Activated CD4-positive, CD25-positive, alpha-beta regulatory T cell (primary cell): ENCODE measurements at places on chromosomes 5 and 9.

DNA sequence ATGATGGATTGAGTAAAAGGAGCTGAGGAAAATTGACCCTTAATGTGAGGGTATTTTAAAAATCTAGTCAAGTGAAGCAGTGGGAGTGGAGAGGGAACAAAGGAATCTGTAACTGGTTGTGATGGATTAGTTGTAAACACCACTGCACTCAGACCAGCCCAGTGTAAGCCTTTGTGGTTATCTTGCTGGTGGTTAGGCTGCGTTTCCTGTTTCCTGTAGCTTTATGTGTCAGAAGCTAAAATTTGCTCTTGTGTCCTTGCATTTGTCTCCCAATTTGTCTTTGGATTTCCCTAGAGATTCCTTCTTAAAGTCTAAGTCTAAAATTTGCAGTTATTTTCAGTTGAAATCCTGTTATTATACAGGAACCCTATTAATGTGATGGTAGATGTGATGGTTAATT, 6.3 kb downstream of the IFNA21 start:
- DNase-seq = no peak

DNA sequence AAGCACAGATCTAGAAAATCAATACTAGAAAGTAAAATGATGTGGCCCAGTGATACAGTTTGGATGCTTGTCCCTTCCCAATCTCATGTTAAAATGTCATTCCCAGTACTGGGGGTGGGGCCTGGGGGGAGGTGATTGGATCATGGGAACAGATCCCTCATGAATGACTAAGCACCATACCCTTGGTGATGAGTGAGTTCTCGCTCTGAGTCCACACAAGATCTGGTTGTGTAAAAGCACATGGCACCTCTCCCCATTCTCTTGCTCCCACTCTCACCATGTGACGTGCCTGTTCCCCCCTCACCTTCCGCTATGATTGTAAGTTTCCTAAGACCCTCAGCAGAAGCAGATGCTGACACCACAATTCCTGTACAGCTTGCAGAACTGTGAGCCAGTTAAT, 234.2 kb upstream of the CDH6 start:
- DNase-seq = no peak

GRCh38 chr5:104564530-104564929, 1001.9 kb upstream of the NUDT12 start:
- DNase-seq = no peak

DNA sequence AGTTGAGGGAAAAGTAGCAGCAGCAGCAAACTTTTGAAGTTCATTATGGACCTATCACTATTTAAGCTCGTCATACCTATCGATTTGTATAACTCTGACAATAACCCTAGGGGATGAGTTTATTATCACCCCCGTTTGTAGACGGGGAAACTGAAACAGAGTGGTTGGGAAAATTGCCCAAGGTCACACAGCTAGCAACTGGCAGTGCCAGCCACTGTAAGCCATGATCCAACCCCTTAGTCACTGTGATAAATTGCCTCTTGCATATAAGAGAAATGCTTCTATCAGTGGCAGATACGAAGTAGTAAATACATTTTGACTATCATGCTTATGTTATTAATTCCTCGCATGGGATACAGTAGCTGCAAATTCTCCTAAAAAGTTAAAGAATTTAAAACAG, 73.3 kb upstream of the ATP10B start:
- DNase-seq = no peak

- no peak for DNase-seq
These were observed 324.6 kb downstream of the CAAP1 start for GRCh38 chr9:26567976-26568375.

GRCh38 chr5:73143716-73144115, 23.3 kb downstream of the TMEM171 start:
- no peak for DNase-seq

DNA sequence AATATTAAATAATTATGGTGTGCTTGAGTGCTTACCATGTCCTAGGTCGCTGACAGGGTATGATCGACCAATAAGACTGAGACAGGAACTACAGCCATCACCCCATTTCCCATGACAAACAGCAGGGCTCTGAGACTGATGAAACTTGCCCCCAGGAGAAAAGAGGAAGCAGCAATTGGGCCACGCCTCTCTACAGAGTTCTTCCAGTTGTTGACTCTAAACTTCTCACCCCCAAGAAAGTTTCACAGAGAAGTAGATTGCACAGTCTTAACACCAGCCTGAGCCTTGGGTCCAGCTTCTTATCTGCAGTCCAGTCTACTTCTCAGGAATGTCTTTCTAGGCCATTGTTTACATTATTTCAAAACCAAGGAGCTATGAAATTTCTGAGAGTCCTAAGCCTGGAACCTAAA, 182.2 kb upstream of the ANKRD55 start:
- no peak for DNase-seq

- DNase-seq = no peak
These were observed 11.3 kb downstream of the MSX2 start for GRCh38 chr5:174735498-174736330.

DNA sequence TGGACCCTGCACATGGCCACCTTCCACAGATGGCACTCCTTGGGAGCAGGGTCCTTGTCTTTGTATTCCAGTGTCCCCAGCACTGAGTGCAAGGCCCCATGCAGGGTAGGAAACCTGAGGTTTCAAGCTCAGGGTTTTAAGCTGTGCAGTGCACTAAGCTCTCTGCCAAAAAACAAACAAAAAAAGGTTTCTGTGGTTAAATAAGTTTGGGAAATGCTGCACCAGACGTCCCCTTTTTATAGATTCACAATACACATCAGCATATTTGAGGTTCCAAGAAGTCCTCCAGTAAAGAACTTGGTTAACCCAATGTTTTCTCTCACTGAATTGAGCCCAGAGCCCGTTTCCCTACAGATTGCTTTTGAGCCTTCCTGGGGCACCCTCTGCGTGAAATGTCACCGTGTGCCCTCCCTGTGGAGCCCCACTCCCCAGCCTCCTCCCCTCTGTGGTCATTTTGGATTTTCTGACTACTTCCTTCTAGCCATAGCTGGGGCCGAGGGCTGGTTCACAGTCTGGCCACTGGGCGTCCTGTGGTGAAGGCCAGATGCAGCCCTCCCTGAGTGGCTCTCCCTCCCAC, 17.1 kb downstream of the DELE1 start:
- no peak for DNase-seq

DNA sequence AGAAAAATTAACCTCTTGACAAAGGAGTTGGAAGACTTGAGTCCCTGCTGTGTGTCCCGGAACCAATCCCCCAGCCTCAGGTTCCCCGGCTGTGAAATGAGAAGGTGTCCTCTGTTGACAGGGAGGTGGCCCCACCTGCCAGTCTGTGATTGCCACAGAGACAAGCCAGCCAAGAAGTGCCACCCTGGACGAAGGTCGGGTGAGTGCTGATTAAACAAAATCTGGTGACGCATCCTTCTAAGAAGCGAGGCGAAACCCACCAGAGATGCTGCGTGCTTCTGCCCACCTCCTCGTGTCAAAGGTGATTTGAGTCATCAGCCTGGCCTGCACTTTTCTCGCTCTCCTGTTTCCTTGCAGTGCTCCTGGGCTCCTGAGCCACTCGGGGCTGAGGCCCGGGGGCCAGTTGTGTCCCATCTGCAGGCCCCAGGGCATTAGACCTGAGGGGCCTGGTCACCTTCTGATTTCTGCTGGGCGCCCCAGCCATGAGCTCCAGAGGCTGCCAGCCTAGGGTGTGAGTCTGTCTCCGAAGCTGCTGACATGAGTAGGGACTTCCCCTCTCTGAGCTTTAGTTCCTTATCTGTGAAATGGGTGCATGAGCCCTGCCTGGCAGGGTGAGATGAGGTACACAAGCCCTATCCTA, 28.7 kb downstream of the NEK6 start:
- DNase-seq = peak; percentile 18

- no peak for DNase-seq
These were observed 2031.7 kb downstream of the EFNA5 start for GRCh38 chr5:105639068-105639467.

DNA sequence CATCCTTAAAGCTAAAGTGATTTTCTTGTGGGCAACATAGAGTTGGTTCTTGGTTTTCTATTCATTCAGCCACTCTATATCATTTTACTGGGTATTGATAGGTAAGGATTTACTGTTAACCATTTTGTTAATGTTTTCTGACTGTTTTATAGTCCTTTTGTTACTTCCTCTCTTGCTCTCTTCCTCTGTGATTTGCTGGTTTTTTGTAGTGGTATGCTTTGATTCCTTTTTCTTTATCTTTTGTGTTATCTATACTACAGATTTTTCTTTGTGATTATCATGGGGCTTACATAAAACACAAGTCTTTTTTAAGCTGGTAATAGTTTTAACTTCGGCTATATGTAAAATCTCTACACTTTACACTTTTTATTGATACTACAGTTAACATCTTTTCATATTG, 43.3 kb downstream of the CREBRF start:
- no peak for DNase-seq

GRCh38 chr9:24298912-24299311, 246.8 kb downstream of the IZUMO3 start:
- DNase-seq = no peak

DNA sequence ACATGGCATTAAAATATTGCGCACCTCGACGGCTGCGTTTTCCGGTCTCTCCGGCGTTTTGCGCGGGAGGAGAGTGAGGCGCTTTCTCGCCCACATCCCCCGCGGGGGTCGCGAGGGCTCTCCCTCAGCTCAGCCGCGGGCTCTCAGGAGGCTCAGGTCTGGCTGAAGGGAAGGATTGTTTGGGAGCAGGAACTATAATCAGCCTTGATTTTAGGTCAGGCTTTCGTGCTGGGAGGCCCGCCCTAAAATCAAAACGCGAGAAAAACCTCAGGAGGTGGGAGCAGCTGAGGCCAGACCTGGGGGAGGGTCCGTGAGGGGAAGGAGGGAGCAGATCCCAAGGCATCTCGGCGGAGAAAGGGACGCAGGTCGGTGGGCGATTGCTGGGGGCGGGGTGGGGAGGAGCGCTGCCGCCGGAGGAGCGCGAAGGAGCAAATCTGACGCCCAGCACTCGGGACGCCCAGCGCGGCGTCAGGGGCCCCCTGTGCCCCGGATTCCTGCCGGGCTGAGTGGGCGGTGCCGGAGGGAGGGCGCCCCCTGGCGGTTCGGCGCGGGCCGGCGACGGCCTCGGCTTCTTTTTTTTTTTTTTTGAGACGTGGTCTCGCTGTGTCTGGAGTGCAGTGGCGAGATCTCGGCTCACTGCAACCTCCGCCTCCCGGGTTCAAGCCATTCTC, 18.7 kb upstream of the RNF130 start:
- peak; percentile 60 for DNase-seq

GRCh38 chr9:93303258-93303771, 119.4 kb downstream of the WNK2 start:
- no peak for DNase-seq

DNA sequence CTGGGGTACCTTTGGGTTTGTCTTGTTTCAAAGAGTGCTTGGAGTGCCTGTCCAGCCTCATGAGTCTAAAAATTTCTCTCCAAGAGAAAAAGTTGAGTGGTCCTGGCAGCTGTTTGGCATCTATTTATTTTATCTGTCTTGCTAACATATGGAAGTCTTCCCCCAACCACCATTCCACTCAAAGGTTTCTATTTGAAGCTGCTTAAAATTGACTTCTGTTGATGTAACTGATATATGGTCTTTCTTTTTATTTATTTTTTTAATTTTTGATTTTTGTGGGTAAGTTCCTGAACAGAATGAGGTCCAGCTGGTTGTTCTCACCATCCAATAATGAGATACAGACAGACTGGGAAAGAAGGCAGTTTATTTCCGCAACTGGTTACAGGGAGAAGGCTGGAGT, 178.7 kb upstream of the SGCD start:
- DNase-seq = no peak

DNA sequence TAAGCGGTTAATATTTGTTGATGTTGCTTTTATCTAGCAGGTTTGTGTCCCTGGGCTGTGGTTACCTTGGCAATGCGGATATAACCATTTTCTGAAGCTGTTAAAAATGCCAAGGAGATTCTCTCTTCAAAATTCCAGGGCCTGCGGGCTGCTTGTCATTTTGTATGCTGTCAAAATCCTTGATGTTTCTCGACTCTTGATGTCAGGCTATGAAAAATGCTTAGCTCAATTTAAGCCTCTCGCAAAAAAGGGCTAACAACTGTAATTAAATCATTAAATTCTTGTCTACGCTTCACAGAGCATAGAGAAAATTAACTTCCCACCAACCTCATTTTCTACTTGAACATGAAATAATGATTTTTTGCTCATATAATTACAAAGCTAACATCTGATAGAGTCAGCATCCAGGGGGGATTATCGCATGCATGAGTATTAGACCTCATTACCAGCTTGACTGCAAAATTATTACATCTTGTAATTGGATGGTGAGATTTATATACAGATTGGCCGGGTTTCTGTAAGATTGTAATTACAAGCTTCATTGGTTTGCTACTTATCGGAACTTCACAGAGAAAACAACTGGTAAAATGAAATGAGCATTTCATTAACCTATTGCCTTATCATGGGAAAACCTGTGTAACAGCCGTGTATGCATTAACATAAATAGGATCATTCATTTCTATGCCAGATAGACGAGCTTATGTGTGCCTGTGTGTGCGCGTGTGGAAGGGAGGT, 83.1 kb upstream of the IRX1 start:
- DNase-seq = no peak

- DNase-seq = no peak
These were observed 45.7 kb upstream of the CFAP157 start for GRCh38 chr9:127660886-127661741.
